CD4-positive, alpha-beta T cell treated with Interleukin-1 beta for 1 hour (primary cell): ENCODE measurements at places on chromosomes 12 and 14.
A peak's percentile ranks its signal among the peaks of the same experiment; 100 is the strongest.

GRCh38 chr14:92540472-92541048 lies 27.0 kb downstream of the RIN3 start:
- no peak for DNase-seq

DNA sequence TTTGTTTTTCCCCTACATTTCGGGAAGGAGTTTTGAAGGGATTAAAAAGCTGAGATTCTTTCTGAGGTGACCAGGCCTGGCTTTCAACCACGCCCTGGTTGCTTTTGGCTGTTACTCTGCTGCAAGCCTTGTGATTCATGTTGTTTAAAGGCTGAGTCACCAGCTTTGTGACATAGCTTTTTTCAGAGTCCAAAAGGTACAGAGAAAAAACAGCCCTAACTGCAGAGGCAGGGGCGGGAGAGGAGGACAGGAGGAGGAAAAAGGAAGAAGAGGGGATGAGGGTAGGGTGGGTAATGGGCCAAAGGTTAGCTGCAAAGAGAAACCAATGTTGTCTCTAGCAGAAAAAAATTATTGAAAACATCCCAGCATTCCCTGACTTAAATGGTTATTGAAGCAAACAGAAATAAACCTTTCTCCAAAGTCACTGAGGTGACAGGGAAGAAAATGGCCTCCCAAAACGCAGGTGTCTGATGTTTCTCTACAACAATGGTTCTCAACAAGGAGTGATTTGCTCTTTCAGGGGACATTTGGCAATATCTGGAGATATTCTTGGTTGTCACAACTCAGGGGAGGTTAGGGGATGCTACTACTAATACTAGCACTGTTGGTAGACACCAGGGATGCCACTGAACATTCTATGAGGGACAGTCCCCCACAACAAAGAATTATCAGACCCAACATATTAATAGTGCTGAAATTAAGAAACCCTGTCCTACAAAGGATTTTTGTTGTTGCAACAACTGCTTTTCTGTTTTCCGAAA lies 2.1 kb upstream of the UBC start:
- peak; percentile 64 for DNase-seq

- DNase-seq = no peak
Measured at GRCh38 chr12:3604748-3605586, 114.0 kb downstream of the PRMT8 start.

DNA sequence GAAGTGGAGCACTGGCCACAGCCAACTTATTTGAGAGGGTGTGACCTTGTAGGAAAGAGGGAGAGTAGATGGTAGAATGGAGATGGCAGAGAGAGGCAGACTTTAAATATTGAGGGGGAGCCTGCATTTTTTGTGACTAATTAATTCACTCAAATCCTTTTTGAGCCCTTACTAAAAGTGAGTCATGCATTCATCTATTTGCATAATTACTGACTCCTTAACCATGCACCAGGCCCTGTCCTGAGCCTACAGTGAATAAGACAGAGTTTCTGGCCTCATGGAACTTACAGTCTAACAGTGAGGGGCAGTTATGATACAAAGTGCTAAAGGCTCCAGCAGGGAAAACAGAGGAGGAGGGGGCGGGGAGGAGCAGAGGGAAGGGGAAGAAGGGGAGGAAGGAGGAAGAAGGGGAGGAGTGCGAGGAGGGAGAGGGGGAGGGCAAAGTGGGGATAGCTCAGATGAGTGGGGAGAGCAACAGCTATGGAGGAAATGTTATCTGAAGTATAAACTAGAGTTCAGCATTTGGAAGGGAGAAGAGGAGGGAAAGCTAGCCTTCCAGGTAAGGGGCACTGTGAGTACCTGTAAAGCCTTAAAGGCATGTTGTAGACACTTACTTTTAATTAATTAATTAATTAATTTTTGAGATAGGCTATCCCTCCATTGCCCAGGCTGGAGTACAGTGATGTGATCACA lies 7.5 kb upstream of the CTDSP2 start:
- DNase-seq = no peak

DNA sequence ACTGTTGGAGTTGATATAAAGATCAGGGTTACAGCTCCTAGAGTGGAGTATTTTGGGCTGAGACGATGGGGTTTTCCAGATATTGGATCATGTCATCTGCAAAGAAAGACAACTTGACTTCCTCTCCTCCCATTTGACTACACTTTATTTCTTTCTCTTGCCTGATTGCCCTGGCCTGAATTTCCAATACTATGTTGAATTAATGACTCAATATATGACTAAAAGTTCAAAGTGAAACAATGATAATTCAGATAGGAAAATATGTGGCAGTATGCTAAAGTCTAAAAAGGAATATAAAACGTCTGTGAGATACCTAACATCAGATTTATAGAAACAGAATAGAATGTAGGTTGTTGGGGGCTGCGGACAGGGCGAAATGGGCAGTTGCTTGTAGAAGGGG lies 72.2 kb downstream of the BHLHE41 start:
- no peak for DNase-seq

GRCh38 chr12:50419112-50419909 lies 18.6 kb downstream of the LARP4 start:
- DNase-seq = no peak

DNA sequence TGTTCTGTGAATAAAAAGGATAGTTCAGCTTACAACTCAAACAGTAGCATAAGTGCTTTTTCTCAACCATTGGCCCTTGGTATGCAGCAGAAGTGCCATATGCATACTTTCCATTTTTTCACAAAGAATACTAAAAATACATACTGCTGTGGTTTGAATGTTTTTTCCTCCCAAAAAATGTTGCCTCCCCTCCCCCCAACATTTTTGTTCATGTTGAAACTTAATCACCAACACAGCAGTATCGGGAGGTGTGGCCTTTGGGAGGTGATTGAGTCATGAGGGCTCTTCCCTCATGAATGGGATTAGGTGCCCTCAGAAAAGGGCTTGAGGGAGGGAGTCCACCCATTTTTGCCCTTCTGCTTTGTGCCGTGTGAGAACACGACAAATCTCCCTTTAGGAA lies 198.6 kb downstream of the ESR2 start:
- no peak for DNase-seq

DNA sequence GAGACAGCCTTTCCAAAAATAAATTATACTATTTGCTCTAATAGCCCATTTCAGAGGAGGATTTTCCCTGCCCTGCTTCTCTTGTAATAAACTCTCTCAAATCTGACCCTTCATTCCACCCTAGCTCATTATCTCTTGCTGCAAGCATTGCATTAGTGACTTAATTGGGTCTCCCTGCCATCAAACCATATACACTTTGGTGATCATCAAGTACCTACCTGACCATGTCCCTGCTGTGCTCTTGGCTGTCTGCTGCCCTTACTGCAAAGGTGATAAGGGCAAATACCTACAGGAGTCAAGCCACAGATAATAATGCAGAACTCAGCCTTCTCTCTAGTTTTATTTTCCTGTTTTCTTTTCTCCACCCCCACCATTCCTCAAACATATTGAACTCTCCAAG lies 88.4 kb downstream of the LIN7A start:
- DNase-seq = no peak

DNA sequence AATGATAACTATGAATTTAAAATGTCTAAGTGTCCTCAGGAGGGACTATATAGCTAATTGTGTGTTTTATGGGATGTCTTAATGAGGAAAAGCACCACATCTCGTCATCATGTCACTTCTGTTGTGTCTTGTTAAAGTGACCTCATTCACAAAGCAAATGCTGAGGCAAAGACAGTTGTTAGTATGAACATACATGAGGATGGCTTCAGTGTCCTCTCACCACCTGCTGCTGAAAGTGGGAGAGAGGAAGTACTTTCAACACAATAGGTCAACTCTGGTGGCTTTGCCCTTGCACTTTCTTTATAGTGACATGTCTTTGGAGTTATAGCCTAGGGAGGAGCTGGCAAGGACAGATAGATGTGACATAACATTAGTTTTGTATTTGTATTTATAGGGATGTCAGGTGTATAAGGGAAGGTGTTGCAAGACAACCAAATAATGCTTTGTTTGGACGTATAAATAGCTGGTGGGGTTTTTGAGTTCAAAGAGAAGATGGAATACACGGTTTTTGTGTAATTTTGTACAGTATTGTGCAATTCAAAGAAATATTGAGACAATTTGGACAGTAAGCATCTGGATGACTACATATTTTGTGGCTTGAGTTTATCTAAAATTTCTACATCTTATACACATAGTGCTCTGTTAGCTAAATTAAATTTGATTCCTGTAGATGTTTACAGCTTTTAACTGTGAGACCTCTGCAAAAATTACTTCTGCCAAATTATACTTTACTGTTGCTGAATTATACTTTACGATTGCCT lies 131.7 kb upstream of the ATP2B1 start:
- no peak for DNase-seq

DNA sequence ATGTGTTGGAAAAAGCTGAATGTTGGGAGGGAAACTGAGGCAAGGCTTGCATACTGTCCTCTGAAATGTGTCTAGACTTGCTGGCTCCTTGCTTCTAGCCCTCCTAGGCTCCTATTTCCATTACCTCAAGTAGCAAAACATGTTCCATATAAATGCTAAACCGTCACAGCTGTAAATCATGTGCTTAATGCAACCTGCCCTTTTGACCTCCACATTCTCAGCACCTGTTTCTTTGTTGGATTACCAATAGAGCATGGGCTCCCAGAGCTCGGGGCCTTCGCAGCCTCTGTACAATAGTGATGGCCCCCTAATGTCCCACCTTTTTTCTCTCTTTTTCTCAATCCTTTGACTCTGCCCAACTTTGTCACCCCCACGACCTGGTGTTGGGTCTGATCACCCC lies 23.3 kb downstream of the RERGL start:
- no peak for DNase-seq

GRCh38 chr14:77051116-77051515 lies 22.6 kb upstream of the IRF2BPL start:
- no peak for DNase-seq

DNA sequence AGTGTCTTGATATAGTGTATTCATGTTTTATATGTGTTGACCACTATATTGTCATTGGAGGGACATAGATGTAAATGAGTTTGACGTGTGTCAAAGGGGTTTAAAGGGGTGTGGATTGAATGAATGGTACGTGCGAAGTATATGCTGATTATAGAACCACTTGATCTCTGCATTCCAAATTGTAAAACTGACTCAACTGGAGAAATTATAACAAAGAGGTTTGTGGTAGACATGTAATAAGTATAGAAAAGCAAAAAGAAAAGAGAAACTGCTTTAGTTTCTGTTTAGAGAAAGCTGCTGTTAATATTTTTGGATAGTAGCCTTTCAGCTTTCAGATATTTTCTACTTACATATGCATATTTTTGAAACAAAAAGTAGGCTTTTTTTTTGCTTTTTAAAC lies 8.9 kb upstream of the MYRFL start:
- no peak for DNase-seq

- DNase-seq = no peak
Measured at GRCh38 chr14:76282581-76282980, 93.4 kb upstream of the ESRRB start.
